ENCODE measurements at places on chromosomes 2 and 18.
A peak's percentile ranks its signal among the peaks of the same experiment; 100 is the strongest.

DNA sequence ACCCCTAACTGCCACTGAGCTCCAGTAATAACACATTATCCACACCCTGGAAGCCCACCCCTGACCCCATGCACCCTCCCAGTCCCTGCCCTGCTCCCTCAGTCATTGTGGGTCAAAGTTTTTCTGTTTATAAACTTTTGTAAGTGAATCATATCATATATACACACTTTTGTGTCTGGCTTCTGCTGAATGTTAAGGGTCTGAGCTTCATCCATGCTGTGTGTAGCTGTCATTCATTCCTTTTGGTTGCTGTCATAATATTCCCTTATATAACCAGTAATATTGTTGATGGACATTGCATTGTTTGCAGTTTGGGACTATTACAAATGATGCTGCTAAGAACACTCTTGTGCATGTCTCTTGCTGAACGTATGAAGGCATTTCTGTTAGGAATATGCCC is 14.5 kb downstream of the CNNM4 start:
- no peak for DNase-seq

DNA sequence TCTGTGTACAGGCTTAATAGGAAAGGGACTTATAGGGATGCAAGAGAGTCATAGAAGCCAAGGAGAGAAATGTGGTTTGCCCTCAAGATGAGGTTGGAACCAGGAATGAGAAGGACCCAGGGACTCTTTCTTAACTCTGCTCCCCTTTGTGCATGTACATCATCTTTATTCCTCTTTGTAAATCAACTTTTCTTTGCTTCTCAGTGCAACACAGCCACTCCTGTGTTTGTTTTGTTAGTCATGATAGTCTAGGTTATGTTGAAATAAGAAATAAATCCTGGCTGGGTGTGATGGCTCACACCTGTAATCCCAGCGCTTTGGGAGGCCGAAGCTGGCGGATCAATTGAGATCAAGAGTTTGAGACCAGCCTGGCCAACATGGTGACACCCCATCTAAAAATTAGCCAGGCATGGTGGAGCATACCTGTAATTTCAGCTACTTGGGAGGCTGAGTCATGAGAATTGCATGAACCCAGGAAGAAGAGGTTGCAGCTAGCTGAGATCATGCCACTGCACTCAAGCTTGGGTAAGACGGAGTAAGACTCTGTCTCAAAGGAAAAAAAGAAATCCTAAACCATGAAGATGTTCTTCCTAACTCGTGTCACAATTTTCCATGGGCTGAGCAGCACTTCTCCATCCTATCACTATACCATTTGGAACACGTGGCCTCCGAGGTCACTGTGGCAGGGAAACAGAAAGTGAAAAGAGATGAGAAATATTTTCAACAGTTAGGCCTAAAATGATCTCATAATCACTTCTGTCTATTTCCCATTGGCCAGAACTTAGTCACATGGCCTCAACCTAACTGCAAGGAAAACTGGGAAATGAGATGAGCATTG is 73.0 kb upstream of the TMEM17 start:
- no peak for DNase-seq

GRCh38 chr2:233882353-233882752 is 14.2 kb upstream of the MSL3B start:
- DNase-seq, result no peak

- peak; percentile 79 for DNase-seq
Observed at GRCh38 chr2:237479747-237480146, 7.3 kb upstream of the MLPH start.

GRCh38 chr18:2994603-2995432 is 18.1 kb downstream of the LPIN2 start:
- no peak for DNase-seq

DNA sequence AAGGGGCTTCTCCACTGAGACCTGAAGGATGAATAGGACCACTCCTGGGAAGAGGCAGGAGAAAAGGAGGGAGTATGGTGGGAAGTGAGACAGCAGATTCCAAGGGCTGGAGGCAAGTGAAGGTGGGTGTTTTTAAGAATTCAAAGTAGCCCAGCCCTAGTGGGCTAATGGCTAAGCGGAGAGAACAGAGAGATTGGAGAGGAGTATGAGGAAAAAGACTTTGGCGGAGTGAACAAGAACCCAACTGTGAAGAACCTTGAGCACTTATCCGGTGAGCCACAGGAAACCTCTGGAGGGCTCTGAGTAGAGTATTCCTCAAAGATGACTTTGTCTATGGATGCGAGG is 142.6 kb downstream of the COPS8 start:
- no peak for DNase-seq

DNA sequence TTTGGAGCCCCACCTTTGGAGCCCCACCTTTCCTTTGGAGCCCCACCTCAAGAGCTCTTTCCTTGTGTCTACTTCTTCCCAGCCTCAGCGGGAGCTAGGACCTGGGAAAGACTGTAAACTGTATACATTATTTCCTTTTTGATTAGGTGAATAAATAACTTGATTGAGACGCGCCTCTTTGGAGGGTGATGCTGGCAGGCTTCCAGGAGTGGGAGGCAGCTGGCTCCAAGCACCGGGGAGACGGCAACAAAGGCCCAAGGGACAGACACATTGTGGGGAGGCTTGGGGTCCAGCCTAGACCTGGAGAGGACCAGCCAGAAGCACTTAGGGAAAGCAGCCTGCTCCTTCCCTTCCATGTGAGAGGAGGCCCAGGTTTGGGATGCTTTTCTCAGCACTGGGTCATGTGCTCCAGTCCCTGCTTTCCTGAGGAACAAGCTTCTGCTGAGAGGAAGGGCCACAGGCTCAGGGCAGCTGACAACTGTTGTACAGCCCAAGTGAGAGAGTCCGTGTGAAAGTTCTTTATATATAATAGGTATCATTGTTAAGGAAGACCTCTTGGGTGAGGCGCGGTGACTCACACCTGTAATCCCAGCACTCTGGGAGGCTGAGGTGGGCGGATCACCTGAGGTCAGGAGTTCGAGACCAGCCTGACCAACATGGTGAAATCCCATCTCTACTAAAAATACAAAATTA is 297.2 kb upstream of the SLC14A2 start:
- DNase-seq, result no peak

DNA sequence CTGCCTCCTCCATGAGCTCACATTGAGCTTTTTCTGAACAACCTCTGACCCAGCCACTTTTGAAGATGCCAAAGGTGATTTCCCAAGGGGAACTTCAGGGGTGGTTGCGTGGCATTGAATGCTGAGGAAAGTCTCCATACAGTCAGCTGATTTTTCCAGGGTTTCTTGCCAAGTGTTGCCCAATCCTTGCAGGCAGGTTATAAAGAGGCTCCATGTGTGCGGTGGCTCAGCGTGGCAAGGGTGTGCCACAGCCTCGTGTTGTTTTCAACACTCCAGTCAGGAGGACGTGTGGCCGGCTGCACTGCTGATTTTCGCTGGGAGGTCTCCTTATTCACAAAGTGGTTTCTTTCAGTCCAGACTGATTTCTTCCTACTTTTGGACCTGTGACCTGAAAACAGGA is 81.4 kb upstream of the GATA6 start:
- no peak for DNase-seq

DNA sequence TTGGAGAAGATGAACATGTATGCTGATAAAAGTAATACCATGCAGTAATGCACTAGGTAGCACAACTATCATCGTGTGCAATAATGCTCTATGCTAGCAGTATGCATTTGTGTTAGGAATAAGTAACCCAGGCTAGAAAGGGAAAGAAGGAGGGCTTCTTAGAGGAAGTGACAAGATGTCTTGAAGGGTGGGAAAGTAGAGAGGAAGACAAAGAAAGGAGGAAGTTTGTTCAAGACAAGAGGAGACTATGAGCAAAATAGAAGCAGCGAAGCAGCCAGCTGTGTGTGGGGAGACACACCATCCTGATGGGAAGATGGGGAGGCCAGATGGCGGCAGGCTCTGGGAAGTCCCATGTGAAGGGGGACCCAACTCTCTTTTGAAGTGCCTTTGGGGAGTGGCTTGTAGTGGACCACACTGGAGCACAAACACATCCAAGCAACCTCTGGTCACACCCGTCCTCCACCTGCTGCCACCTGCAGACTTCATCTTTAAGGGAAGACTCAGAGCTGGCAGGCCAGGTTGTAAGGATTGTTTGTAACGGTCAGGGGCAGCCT is 39.9 kb upstream of the INHBB start:
- no peak for DNase-seq

DNA sequence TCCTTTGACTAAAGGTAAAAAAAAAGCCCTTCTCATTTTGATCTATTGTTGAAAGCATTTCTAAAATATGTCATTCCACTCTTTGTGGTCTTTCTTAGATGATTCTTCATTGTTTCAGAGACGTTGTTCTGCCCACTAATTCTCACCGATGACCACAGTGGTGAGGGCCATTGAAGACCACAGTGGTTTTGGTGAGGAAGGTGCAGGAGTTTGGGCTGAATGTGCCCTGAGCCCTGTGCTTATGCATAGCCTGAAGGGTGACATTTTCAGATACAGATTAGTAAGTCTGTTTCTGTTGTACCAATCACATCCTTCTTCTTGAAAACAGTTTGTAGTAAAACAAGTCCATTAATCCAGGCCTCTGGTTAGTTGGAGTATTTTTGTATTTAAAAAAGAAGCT is 251.3 kb upstream of the ATP5MC3 start:
- DNase-seq, result no peak

All from cerebellar cortex (tissue), 1 donor.